Stimulated activated CD8-positive, alpha-beta memory T cell treated with anti-CD3 and anti-CD28 coated beads, Interleukin-12 subunit alpha, Interleukin-12 subunit beta, amount 100 ng/mL, for 4 hours (primary cell): ENCODE measurements at places on chromosomes 7 and 10.

DNA sequence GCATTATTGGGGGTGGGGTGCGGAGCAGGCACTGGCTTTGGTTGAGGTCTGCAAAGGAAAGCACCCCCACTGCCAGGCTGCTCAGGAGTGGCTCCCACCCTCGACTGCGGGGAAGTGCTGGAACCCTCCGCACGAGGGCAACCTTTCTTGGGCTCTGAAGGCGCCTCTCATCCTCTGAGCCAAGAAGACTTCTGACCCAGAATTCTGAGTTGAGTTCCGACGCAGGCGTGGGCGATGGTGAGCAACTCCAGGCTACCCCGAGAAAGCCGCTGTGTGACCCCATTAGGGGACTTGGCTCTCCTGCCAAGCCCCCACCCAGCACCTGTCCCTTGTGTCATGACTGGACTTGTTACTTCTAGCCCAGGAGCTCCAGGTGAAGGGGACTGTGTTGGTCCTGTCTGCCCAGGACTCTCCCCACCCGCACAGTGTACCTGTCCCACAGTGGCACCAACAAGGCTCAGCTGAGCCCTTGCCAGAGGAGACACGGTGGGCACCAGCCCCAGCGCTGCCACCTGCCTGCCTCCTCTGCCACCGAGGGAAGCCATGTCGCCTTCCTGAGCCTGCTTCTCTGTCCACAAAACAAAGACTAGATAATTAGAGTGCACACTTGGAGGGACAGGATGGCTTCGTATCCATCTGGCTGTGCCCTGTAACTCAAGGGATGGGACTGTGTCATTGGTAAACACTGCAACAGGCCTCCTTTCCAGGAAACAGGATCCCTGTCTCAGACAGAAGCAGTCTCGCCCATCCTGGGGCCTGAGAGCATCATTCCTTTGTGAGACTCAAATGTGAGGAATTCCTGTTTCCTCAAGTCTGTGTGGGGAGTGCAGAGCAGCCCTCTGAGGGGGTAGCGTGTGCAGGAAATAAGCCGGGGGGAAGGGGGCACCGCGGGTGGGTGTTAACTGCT lies 128.8 kb downstream of the LHPP start:
- DNase-seq, result no peak

GRCh38 chr10:78460204-78460603 lies 426.5 kb downstream of the RPS24 start:
- no peak for DNase-seq

- DNase-seq, result no peak
These were observed 188.5 kb upstream of the BMPER start for GRCh38 chr7:33716581-33717477.

- DNase-seq, result no peak
These were observed 30.4 kb downstream of the PFKFB3 start for GRCh38 chr10:6232846-6233724.

DNA sequence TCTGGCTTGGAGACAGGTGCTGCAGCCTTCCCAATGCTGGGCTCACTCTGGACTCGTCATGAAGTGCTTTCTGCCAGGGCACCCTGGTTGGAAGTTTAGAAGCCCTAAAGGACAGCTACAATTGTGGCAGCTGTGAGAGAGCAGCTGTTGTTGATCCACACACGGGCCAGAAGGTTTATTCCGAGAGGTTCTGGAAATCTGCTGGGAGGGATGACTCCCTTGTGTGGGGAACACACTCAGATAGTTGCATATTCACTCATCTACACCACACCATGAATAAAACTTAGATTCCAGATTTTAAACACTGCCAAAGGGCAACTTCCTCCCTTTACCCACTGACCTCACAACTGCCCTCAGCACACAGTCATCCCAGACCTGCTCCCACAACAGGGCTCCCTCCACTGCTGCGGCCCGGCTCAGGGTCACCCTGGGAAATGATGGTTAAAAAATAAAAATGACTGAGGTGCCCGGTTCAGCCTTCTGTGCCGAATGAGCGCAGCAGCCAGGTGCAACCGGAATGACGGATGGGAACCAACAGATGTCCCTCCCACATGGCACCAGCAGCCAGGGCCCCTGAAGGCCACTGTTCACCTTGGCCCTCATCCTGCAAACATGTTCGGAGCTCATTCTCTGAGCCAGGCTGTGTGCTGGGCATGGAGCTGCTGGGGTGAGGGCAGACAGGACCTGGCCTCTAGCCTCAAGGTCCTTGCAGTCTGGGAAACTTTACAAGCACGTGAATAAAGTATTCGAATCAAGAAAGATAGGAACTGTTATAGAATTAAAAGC lies 40.2 kb downstream of the ASB13 start:
- DNase-seq, result no peak
